ENCODE measurements at places on chromosomes 12 and 14.

- DNase-seq = no peak
These were observed 39.7 kb downstream of the SLC8A3 start for GRCh38 chr14:70148911-70149595.

GRCh38 chr14:104659764-104660523, 29.5 kb upstream of the INF2 start:
- no peak for DNase-seq

DNA sequence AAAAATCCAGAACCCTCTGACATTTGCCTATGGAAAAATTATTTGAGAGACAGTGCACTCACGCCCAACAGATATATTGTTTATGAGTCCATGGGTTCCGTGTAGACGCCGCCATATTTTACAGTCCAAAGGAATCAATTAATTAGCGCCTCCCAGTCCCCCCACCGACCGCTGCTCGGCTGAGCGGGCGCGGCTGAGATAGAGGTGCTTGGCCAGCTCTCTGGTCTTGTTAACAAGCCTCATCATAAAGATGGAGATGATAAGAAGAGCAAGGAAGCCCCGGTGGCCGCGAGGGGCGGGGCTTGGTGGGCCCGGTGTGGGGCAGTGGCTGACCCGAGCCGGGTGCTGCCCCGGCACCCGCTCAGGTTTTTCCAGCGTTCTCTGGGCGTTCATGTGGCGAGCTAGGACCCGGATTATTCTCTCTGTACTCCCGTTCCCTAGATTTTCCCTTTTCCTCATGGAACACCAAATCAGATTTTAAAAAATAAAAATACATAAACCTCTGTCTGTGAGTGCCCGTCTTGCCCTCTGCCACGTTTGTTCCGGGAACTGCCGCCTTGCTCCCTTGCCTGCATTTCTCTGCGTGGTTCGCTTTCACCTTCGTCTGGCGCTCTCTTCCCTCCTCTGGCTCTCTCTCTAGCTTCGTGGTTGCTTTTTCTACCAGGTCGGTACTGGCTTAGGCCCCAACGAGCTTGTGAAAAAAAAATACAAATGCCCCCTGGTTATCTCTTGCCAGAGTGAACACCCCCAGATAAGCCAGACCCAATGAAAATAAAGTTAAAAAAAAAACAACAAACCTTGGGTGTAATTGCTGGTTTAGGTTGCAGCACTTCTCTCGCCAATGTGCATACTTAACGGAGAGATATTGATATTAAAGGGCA, 9.0 kb downstream of the HOXC12 start:
- no peak for DNase-seq

GRCh38 chr14:35250319-35250718, 41.9 kb upstream of the PSMA6 start:
- DNase-seq = no peak

DNA sequence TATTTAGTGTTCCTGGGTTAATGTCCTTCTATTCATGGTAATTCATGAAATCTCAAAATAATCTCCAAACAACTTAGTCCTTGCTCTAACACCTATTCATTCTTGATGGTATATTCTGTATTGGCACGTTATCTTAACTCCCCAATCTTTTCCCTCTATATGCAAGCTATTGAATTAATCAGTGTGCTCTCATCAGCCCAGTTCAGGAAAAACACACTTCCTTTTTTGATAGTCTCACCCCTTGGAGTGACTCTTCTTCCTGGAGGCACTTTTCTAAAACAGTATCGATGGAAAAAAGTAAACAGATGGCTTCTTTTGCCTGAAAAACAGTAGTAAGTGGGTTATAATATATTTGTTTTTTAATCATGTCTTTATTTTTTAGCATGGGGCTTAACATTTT, 28.6 kb downstream of the TULP3 start:
- no peak for DNase-seq

GRCh38 chr12:100481021-100481420, 7.4 kb downstream of the NR1H4 start:
- no peak for DNase-seq

DNA sequence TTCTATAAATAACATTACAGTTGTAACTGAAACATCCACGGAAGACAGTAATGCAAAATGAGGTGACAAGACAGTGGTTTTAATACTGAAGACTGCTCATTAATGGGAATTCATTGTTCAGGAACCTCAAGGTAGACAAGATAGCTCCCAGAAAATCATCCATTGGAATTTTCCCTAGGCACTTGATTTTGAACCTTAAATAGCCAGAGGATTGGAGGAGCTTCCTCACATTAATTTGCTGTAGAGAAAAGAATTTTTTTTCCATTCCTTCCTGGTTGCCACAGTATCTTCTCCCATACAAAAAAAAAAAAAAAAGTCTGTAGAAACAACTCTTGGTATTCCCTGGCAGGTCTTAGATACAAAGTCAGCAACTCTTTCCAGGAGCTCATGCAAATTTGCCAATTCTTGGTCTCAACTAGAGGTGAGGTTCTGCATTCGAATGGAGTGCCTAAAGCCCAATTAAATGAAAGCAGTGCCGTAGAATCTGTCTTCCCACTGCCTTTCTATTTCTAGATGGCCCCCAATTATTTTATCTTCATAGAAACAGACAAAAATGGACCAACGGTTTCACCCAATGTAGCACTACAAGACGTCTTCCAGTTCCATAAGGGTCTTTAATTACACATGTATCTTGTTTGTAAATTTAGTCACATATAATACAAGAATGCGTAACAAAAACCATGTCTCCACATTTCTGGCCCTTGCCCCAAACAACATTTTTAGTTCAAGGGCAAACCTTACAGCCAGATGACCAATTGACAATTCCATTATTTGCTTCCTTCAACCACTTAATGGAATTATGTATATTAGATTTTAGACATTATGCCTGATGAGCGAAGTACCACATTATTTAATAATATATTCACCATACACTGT, 13.5 kb downstream of the SLC38A2 start:
- no peak for DNase-seq

GRCh38 chr12:47068539-47068938, 10.9 kb upstream of the PCED1B start:
- DNase-seq = no peak

- no peak for DNase-seq
These were observed 45.4 kb downstream of the EMP1 start for GRCh38 chr12:13241833-13242488.

DNA sequence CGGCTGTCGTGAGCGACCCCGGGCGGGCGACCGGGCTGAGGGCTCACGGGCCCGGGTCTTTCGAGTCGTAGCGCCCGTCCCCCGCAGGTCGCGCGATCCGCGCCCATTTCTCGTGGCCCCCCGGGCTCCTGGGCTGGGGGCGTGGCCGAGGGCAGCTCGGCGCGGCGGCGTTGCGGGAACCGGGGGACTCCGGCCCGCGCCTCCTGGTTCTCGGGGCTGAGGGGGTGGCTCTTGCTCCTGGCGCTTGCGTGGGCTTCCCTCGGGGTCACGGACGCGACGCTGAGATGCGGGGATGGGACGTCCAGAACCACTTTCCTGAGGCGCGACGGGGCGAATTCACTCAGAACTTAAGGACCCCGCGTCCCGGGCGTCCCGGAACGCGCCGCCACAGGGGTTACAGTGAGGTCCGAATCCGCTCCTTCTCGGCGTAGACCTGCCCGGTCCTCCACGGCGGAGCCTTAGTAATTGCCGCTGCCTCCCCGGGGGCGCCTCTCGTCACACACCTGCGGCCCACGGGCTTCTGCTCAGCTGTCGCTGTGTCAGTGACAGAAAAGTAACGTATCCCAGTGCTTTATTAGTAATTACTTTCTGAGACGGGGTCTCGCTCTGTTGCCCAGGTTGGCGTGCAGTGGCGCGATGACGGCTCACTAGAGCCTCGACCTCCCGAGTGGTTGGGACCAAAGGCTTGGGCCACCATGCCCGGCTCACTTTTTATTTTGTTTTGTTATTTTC, 606 bp downstream of the EP400 start:
- no peak for DNase-seq

Measured in spinal cord (tissue), 10 donors.